Activated CD4-positive, alpha-beta T cell treated with anti-CD3 and anti-CD28 coated beads, Interleukin-2, amount 50 U/mL, for 48 hours (primary cell): ENCODE measurements at places on chromosomes 16 and 17.

DNA sequence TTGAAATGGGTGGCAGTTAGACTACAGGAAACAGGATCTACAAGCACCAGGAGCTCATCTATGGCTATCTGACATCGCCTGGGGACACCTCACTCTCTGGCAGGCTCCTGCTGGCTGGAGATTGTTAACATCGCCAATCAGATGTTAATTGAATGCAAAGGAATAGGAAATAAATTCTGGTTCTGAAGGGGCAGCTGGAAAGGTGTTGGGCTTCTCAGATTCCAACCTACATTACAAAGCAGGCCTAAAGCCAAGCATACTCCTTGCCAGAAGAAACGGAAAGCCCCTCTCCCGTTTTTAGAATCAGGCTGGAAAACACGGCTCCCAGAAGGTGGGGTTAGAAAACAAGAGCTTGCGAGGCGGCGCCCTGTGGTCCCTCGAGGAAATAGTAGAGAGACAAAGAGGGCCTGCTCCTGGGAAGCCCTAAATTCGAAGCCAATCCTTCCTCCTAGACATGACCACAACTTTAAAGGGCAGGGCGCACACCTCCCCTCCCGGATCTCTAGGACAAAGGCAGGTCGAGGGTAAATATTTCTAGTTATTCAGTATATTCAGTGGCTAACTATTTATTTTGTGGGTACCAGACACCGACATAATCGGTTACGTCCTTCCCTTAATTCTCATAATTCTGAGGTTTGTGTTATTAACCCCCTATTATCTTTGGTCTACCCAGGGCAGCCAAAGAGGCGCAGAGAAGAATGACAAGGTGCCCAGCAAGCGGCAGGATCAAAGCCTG lies 763 bp upstream of the TOM1L1 start:
- DNase-seq: no peak

- no peak for DNase-seq
These were observed 86.7 kb upstream of the TOB1 start for GRCh38 chr17:50952889-50953288.

DNA sequence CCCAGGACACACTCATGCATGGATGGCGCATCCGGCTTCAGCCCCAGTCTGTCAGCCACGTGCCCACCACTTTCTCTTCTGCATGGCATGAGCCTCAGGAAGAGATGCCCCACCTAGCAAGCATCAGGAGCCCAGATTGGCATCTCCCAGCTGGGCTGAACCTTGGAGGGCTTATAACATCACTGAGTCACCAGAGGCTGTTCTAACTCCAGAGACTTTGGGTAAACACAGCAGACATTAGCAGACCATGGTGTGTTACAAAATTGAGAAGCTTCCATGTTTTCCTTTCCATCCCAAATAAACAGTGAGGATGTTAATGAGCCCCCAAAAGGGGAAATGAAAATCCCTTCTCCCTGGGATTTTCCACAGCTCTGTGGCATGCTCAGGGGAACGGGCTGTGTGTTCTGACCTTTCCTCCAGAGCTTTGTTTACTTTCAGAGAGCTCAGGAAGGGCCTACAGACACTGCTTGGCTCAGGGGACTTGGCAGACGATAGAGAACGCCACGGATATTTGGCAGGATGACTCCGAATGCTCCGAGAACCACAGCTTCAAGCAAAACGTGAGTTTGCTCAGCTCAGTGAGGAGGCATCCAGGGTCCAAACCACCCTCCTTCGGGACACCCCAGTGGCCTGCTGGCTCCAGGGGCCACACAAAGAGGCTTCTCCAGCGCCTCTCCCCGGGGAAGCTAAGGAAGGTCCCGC lies 16.5 kb downstream of the GLP2R start:
- no peak for DNase-seq

- no peak for DNase-seq
These were observed 1545.0 kb upstream of the GOT2 start for GRCh38 chr16:60279061-60279665.

GRCh38 chr17:77466140-77466539 lies 325.4 kb downstream of the SEC14L1 start:
- no peak for DNase-seq

DNA sequence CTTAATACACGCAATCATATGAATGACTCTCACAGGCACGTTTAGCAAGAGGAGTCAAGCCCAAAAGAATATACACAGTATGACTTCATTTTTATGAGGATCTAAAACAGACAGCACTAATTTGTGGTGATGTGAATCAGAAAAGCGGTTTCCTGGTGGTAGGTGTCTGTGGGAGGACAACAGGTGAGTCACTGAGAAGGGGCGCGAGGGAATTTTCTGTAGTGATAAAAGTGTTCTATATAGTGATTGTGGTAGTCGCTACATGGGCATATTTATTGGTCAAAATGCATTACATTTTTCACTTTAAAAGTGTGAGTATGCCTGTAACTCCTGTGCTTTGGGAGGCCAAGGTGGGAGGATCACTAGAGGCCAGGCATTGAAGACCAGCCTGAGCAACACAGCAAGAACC lies 7.6 kb upstream of the TNRC6A start:
- peak; percentile 72 for DNase-seq

GRCh38 chr16:62135911-62136310 lies 99.7 kb upstream of the CDH8 start:
- no peak for DNase-seq

DNA sequence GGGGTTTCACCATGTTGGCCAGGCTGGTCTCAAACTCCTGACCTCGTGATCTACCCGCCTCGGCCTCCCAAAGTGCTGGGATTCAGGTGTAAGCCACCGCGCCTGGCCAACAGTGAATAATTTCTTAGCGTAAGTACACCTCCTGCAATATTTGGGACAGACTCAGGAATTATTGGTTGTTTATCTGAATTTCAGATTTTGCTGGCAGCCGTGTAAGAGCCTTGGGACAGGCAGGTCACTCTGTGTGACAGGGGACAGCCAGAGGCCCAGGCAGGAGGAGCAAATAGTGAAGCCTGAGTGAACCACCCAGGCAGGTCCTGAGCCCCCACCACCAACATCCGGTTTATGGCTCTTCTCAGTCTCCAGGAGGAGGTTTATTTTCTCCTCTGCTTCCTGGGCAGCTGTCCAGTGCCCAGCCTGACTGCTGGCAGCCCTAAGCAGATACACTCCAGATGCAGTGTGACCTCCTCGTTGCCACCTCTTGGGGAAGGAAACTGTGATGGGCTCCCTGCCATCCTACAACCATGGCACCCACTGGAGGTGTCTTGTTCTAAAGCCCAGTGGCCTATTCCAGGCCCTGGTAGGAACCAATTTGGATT lies 26.2 kb upstream of the ADORA2B start:
- no peak for DNase-seq

- no peak for DNase-seq
These were observed 37.8 kb upstream of the MYOCD start for GRCh38 chr17:12627781-12628451.

- peak; percentile 64 for DNase-seq
These were observed 87.8 kb downstream of the SMG6 start for GRCh38 chr17:2215616-2216364.

GRCh38 chr17:75481194-75482068 lies 25.0 kb downstream of the TMEM94 start:
- no peak for DNase-seq

DNA sequence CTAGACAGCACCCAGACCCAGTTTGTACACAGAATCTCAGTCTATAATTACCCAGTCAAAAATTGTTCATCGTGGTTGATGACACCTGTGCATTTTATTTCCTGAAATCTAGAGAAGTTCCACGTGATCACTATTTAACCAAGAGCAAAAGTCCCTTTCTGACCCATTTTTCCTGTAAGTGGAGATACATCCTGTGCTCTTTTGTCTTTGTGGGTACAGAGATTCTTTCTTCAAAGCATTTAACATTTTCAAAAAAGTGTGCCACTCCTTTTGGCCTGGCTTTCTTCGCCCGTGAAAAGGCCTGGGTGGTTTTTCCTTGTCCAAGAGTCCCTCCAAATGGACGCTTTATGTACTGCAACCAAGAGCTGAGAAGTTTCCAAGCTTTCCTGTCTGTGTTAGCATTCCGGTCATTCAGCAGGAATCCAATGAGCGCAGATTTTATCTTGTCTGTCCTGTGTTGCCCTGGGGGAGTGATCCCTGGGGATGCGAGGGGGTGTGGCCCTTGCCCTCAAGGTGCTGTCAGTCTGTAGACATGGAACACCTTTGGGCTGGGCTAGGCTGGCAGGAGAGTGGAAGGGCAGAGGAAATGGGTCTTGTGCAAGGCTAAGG lies 161.1 kb upstream of the CACNG5 start:
- no peak for DNase-seq

DNA sequence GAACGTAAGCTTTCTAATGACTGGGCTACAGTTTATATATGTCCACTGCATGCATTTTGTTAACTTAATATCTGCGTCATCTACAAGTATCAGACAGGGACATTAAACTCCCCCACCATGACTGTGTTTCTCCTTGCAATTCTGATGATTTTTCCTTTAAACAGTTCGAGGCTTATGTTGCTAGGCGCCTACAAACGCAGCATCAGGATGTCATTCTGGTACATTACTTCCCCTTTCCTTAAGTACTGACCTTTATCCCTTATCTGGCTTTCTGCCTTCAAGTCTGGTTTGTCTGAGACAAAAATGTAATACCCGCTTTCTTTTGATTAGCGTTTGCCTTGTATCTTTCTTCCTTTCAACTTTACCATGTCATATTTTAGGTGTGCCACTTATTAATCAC lies 362.4 kb downstream of the SLC39A11 start:
- DNase-seq: no peak

DNA sequence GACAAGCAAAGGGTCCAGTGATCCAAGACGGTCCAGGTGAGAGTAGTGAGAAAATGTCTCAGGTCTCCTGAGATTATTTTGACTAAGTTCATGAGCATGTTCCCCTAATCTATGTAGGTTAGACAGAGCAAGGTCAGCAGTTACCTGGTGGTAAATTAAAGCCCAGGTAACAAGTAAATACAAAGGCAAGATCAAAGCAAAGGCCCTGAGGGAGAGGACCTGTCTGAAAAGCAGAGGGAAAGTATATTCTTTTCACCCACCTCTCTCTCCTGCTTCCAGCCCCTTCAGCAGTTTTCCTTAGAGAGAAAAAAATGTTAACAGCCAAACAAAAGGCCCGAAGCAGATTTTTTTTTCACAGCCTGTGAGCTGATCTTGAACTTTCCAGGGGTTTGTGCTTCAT lies 302.7 kb downstream of the MAP2K6 start:
- no peak for DNase-seq

DNA sequence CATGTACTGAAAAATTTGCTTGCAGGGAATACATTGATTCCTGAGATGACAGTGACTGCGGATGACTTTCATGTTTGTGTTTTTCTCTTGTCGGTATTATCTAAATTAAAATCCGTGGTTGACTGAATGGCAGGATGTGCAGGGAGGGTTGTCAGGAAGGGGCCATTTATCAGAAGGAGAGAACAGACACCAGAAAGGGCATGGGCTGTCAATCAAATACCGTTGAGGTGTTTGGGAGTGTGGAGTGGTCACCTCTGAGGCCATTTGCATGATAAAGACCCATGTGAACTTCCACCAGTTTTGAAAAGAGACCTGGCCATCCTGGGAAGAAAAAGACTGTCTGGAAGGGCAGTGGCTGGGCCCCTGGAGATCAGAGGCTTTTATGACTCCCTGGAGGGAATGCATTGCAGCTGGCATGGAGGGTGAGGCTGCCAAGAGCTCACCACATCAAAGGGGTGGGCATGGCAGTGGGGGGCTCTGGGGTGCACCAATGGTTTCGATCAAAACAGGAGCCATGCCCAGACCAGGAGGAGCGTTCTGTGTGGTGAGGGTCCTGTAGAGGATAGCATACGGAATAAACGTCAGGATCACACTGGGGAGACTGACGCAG lies 67.1 kb downstream of the CYLD start:
- DNase-seq: no peak

DNA sequence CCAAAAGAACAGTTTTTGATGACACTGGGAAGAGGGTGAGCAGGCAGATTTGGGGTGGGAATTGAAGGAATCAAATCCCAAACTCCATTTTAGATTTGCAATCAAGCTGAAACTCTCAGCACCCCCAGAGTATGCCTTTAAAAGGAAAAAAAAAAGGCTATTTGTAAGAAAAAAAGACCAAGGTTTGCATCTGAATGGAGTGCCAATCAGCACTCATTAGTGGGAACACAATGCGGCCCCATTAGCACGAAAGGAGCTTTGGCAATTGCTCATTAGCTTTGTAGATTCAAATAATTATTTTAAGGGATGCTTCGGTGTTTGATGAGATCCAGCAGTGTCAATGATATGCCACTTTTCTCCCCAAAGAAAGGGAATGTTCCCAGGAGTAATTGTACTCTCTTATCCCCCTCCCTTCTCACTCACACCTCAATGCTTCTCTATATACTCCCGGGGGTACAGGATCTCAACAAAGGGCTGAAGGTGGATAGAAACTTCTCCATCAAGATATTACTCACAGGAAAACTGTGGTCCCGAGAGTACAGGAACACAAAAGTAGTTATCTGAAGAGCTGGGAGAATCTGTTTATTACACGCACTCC lies 32.2 kb downstream of the CHP2 start:
- DNase-seq: no peak

DNA sequence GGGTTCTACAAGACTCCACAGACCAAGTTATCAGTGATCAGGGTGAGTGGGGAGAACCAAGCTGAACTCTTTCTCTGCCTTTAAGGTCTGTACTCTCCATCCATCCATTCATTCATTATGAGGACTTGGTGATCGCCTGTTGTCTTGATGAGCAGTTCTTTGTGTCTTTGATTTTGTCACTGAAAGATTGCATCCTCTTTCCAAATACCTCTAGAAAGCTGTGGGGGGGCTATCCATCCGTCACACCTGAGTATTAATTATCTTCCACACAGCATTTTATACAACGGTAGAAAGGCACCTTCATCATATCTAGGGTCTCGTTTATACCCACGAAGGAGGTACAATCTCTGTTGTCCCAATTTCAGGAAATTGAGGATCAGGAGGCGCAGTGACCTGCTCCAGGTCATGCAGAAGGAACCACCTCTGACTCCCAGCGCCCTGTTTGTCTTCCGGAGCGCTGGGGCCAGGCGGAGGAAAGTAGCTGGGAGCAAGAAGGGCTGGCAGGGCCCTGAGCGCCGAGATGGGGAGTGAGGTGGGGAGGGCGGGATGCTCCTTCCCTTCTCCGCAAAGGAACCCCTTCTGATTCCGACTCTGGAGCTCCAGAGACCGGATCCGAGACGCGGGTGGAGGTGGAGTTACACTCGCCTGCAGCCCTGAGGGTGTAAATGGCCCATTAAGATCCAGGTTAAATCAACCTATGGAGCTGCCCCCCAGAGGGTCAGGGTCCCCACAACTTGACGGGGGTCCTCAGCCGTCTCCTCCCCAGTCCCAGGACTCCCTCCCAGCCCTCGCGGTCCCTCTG lies 605 bp upstream of the ABAT start:
- DNase-seq: no peak

DNA sequence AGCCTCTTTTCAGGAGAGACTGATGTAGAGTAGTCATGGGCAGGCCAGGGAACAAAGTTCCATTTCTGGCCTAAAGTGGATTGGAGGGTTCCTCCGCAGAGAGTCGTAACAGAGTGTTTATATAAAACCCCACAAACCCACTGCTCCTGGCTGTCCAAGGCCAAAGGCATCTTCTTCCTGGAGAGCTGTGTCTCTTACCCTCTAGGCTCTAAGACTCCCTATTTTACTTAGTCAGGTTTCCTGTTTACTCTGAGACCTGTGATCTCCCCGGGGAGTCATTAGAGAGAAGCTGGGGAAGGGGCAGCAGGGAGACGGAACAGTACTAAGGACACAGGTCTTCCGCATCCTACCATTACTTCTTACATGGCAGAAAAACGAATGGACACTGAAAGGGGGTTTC lies 69.5 kb downstream of the HIC1 start:
- DNase-seq: no peak
